ENCODE measurements at places on chromosomes 1 and 21.

- no peak overlapping the region for H3K27ac ChIP-seq
- no peak overlapping the region for H3K4me3 ChIP-seq
- DNase-seq = no peak
- H3K4me1 ChIP-seq = peaks cover 16% of the 10 kb centered on the region
- no peaks in the 10 kb centered on the region for H3K36me3 ChIP-seq
These were observed 28.4 kb downstream of the ZNF281 start for GRCh38 chr1:200381256-200381984.

GRCh38 chr1:156233426-156234127 is 8.4 kb upstream of the BGLAP start:
- peaks cover 72% of the 10 kb centered on the region for H3K36me3 ChIP-seq
- peaks cover 14% of the 10 kb centered on the region for H3K4me1 ChIP-seq
- no peak overlapping the region for H3K27ac ChIP-seq
- no peaks in the 10 kb centered on the region for H3K27me3 ChIP-seq
- no peak for DNase-seq

- no peak overlapping the region for H3K27ac ChIP-seq
- no peak for DNase-seq
These were observed 160.7 kb downstream of the SDCCAG8 start for GRCh38 chr1:243416495-243416894.

GRCh38 chr1:214476986-214477870 is 74.2 kb downstream of the PTPN14 start:
- H3K4me3 ChIP-seq = no peak overlapping the region
- no peaks in the 10 kb centered on the region for H3K36me3 ChIP-seq
- peaks cover 58% of the 10 kb centered on the region for H3K4me1 ChIP-seq
- H3K27ac ChIP-seq = peak overlapping the region; percentile 51
- no peaks in the 10 kb centered on the region for H3K27me3 ChIP-seq

DNA sequence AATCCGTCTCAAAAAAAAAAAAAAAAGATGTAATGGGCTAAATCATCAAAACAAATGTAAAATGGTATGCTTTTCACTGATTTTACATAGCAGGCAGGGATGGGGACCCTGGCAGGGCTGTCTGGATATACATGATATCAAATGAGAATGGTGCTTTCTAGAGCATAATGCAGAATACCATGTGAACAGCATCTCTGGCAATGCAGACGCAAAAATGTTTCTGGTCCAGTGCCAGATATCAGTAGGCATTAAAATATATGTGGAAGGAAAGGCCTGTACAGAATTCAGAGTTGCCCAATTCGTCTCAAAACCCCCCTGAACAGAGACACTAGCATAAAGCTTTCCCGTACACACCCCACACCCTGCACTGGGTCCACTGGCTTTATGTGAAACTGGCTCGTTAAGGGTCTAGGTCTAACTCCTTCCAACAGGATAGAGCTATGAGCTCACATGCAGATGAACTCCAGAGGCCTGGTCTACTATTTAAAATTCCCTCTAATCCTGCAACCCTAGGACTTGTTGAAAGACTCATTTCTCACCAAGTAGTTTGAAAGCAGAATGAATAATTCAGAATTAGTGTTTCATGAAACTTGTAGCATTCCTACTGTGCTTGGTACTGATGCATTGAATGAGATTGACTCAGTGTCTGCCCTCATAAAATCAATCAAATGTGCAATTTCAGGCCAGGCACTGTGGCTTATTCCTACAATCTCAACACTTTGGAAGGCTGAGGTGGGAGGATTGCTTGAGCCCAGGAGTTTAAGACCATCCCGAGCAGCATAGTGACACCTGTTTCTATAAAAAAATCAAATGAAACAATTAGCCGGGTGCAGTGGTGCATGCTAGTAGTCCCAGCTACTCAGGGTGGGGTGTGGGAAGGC is 2.6 kb upstream of the MYSM1 start:
- no peak overlapping the region for H3K27ac ChIP-seq
- no peaks in the 10 kb centered on the region for H3K36me3 ChIP-seq
- H3K4me3 ChIP-seq = no peak overlapping the region
- H3K4me1 ChIP-seq = peaks cover 12% of the 10 kb centered on the region
- DNase-seq = no peak
- no peaks in the 10 kb centered on the region for H3K27me3 ChIP-seq
